ENCODE measurements at places on chromosomes 3 and 15.

DNA sequence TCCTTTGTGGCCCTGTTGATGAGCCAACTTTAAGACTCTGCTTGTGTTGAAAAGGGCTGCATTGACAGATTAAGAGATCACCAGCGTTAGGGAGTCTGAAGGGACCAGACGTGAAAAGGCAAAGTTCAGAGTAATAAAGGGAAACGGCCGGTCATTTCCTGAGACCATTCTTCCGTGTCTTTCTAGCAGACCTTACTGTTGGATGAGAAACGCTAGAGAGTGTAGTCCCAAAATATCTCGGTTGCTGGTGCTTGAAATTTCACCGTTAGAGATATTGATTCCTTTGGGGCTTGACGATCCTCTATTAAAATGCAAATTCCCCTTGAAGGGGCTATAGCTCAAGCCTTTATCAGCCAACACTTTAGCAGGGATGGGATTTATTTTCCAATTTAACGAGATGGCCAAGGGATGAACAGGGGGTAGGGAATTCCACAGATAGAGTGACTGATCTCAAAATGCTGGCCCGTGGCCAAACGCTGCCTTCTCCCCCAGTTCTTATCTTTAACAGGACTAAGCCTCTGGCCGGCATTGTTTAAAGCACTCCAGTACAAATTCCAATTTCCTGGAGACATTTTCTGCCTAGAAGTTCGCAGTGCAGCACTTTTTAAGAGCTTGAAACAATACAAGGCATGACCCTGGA lies 250.4 kb downstream of the TJP1 start:
- DNase-seq = no peak

DNA sequence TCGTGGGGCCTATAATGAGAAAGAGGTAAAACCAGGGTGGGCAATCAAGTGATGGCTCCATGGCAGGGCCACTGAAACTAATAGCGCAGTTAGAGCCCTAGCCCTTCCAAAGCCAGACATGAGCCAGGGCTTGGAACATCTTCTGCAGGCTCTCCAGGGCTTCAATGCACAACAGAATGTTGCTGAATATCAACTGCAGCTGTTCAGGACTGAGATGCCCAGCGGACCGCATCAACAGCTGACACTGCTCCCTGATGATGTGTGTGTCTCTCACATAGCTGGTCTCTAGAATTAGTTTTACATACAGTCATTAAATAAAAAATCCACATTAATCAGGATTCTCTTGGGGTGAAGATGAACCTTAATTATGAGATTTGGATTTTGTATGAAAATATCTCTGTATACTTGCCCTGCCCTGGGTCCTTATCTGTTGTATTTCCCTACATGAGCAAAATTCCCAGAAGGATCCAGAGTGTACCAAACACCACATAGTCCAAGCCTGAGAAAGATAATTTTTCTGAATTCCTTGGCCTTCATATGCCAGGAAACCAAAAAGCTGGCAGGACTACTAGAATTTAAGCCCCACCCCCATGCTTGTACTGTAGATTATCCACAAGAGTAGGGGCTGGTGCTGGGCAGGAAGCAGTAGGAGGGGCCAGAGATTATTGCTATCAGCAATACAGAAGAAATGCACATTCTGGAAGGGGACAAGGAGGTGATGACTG lies 7.7 kb upstream of the GOLGB1 start:
- DNase-seq = no peak

GRCh38 chr3:25782636-25782937 lies 656 bp downstream of the NGLY1 start:
- no peak for DNase-seq

DNA sequence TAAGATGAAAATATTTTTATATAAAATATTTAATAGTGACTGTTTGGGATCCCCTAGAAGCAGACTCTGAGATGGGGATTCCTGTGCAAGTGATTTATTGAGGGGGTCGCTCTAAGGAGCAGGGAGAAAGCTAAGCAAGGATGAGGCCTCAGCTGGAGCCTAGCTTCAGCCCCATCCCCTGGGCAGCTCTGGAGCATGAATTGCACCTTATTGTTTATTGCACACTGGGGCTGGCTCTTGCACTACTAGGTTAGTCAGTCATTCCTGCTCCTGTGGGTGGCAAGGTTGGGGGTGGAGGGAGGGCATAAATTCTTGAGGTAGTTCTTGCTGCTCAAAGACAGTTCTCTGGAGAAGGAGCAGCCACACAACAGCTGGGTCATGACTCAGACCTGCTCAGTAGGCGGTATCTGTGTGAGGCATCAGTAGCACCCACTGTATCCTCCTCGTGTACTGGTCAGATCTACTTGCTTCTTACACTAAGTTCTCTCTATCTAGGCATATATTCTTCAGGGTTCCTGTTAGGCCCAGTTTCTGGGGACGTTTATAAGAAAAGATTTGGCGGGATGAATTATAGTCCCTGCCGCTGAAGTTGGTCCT lies 27.2 kb upstream of the TNFSF10 start:
- DNase-seq = peak; percentile 18

DNA sequence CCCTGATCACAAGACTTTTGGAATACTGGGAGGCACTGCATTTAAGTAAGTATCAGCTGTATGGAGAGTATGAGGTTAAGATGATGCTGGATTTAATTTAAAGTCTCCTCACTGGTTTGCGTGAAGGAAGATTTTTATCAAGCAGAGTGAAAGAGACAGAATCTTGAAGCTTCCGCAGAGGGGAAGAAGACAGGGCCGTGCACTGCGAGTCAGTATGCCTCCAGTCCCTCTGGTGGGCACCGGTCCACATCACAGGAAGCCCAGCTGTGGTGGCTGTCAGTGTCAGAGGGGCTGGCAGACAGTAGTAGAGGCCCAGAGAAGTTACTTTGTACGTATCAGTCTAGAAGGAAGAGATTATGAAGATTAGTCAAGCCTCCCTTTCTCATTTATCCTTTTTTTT lies 379.0 kb upstream of the TPRG1 start:
- DNase-seq = no peak

GRCh38 chr15:56957812-56958406 lies 39.5 kb downstream of the TCF12 start:
- DNase-seq = no peak

- no peak for DNase-seq
These were observed 1.3 kb downstream of the CFAP100 start for GRCh38 chr3:126395846-126396513.

- DNase-seq = no peak
These were observed 819 bp upstream of the RPL24 start for GRCh38 chr3:101687142-101687931.

GRCh38 chr3:127732303-127732702 lies 59.6 kb downstream of the ABTB1 start:
- DNase-seq = no peak

- no peak for DNase-seq
These were observed 127.6 kb downstream of the TBL1XR1 start for GRCh38 chr3:177069514-177070329.

DNA sequence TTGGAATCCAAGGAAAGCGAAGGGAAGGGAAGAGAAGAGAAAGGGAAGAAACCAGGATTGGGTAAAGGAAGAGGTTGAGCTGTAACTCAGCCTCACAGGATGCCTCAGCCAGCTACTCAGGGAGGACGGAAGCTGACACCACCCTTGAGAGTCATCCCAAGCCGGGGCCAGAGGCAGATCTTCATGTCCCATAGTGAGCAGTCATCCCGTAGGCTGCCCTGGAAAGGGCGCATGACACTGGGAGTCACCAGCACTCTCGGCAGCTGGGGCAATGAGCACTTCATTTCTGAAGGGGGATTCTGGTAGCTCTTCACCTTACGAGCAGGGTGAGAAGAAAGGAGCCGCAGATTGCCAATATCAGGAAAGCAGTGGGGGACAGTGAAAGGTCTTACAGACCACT lies 60.1 kb upstream of the PCSK6 start:
- DNase-seq = no peak

DNA sequence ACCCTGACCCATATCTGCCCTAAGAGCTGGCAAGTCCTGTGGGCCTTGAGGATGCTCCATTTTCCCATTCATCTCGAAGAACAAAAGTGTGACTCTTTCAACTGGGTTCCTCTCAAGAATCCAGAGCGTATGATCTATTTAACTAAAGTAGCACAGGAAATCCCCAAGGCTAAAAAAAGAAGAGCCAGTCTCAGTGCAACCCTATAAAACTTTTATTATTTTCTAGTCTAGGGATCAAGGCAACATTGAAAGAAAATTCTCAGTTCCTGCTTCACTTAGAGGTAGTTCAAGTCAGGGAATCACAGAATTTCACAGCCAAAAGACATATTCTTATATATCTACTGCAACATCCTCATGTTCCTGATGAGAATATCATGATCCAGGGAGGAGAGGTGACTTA lies 51.6 kb upstream of the GRM7 start:
- no peak for DNase-seq

- DNase-seq = no peak
These were observed 36.4 kb downstream of the CCDC80 start for GRCh38 chr3:112604536-112604935.

DNA sequence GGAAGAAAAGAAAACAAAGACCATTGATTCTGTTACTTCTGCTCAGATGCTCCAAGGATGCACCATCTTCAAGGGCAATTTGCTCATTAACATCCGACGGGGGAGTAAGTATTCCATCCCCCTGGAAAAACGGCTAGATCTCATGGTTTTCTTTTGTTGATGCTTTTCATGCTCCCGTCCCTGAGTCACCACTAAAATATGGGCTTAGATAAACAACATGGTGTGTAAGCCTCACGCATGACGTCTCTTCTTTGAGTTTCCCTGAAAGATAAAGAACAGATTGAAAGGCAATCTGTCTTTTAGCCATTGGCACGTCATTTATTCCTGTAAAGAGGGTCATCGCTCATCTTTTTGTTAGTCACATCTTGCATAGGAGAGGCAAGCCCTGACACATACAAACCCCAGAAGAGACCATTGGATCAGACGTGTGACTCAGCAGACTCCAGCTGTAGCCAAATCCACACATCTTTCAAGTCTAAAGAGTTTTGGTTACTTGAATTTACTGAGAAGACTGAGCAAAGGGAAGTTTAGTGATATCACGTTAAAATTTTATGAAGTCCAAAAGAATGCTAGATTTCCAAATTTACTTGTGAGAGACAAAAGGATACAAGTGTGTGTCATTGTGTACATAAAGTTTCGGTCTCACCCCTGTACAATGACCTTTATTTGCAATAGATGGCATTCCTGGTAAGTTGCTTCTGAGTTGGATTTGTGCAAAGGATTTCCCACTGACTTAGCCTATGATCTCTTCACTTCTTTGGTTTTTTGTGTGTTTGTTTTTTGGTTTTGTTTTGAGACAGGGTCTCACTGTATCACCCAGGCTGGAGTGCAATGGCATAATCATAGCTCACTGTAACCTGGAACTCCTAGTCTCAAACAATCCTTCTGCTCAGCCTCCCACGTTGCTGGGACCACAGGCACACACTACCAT lies 110.5 kb downstream of the PGPEP1L start:
- DNase-seq = no peak

GRCh38 chr3:33317963-33318709 lies 40.9 kb downstream of the FBXL2 start:
- no peak for DNase-seq

GRCh38 chr3:151460774-151461450 lies at the start of gene IGSF10:
Gene IGSF10 (minus strand): TSS chr3:151461061. CDS start chr3:151458709, 2,352 bp downstream.
- no peak for DNase-seq

DNA sequence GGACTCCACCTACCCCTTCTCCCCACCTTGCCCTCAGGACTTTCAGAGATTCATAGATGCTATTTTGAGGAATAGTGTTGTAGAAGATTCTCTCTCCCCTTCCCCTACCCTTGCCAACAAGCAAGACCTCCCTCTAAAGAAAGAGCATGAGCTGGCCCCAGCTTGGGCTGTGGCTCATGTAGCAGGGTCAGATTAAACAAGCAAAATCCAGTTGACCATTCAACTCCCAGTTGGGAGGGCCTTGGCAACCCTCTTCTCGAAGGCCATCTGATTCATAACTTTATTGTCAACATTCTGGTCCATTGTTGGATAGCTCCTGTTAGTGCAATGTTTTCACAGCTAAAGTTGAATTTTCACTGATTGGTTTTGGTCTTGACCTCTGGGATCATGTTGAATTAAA lies 41.1 kb downstream of the TNFAIP8L3 start:
- DNase-seq = no peak

GRCh38 chr3:46922426-46922825 lies 44.9 kb downstream of the PTH1R start:
- no peak for DNase-seq

DNA sequence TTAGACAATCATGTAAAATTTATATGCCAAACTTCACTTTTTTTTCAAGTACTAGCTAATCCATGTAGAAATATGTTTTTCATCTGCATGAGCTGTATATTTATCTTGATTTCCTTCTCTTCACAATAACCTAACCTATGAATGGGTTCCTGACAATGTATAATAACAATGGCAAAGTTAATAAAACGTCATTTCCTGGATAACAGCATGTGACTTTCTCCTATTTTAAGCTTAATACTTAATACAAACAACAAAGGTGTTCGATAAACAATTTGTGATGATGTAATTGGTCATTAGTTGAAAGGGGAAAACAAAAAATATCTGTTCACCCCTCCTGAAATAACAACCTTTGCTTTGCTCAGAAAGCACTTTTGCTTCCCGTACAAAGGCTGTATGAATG lies 20.4 kb downstream of the CD200 start:
- no peak for DNase-seq

- DNase-seq = no peak
These were observed 9.0 kb downstream of the PIK3R4 start for GRCh38 chr3:130737622-130738021.

DNA sequence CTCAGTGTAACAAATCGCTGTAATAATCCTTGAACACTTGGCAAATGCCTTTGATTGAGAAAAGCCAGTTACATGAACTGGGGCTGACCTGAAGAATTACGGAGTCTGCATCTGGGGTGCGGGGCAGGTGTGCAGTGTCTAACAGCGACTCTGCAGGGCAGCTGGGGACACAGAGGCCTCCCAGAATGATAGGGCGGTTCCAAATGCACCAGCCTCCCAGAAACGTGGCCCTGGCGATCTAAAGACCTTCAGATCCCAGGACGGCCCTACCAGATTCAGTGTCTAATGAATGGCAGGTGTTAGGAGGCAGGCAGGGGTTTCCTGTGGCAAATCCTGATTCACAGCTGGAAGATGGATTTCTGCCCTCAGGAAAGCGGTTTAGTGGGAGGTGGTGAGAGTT lies 100.5 kb upstream of the RGMA start:
- no peak for DNase-seq
